ENCODE measurements at places on chromosomes 7 and 10. TPM values are rescaled to one million over a fixed set of nuclear protein-coding genes. Genes with fewer than 3 reads are reported as not detected.

Gene RNLS
- total RNA-seq = 1.8 TPM

Gene DNAJC12
- total RNA-seq = 0.79 TPM

Gene NHLRC2
- total RNA-seq = 21.4 TPM

Gene GIMAP1
- 18.1 TPM for total RNA-seq

Gene POM121
- total RNA-seq = 59.6 TPM

Gene SPDYE5
- total RNA-seq = not detected

Gene MBL2
- not detected for total RNA-seq

Gene GPC2
- total RNA-seq = 20.9 TPM
